ENCODE measurements at places on chromosomes 5 and 9.
A peak's percentile ranks its signal among the peaks of the same experiment; 100 is the strongest.

- peak; percentile 28 for DNase-seq
Observed at GRCh38 chr9:37430841-37431597, 8.5 kb downstream of the GRHPR start.

- DNase-seq: peak; percentile 71
Observed at GRCh38 chr9:127977884-127978647, 2.7 kb downstream of the EEIG1 start.

DNA sequence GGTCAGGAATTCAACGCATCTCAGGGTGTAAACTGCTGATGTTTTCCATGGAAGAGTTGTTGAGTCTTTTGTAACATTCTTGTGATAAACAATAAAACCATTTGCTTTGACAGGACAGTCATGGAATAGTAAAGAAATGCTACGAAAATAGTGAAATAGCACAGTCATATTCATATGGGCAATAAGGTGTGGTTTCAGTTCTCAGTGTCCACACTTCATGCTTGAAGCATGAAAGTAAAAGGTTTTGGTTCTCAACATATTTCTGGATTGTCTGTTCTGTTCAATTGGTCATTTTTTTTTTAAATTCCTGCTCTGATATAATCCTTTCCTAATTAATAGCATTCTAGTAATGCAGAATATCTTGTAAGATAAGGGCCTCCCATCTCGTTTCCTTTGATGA is 467.6 kb upstream of the ZNF608 start:
- no peak for DNase-seq

DNA sequence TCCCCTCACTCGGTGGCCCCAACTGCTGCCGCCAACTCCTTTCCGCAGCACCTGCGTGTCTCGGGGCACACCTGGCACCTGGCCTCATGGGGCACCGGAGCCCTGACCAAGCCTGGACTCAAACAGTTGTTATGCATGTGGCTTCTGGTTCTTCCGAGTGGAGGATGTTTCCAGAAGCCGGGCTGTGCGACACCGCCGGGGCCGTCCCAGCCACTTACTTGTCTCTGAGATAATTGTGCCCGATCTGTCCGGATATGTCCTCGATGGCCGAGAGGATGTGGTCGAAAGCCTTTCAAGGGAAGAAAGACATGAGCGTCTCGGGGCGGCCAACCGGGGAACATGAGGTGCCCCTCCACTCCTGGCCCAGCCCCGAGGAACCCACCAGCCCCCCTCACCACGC is 38.4 kb downstream of the EXOC3 start:
- DNase-seq: peak; percentile 46

DNA sequence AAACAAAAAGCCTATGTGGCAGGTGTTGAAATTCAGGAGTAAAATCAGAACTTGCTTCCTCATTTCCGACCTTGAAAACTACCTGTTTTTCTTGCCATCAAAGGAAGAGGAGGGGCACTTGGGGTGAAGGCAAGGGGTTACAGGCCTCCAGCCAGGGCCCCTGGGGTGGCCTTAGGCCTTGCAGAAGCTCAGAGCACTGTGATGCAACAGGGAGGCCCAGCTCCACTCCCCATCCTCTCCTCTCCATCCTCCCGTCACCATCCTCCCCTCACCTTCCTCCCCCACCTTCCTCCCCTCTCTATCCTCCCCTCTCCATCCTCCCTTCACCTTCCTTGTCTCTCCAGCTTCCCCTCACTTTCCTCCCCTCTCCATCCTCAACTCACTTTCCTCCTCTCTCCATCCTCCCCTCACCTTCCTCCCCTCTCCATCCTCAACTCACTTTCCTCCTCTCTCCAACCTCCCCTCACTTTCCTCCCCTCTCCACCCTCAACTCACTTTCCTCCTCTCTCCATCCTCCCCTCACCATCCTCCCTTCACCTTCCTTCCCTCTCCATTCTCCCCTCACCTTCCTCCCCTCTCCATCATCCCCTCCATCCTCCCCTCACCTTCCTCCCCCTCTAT is 111.6 kb downstream of the WNK2 start:
- peak; percentile 9 for DNase-seq

DNA sequence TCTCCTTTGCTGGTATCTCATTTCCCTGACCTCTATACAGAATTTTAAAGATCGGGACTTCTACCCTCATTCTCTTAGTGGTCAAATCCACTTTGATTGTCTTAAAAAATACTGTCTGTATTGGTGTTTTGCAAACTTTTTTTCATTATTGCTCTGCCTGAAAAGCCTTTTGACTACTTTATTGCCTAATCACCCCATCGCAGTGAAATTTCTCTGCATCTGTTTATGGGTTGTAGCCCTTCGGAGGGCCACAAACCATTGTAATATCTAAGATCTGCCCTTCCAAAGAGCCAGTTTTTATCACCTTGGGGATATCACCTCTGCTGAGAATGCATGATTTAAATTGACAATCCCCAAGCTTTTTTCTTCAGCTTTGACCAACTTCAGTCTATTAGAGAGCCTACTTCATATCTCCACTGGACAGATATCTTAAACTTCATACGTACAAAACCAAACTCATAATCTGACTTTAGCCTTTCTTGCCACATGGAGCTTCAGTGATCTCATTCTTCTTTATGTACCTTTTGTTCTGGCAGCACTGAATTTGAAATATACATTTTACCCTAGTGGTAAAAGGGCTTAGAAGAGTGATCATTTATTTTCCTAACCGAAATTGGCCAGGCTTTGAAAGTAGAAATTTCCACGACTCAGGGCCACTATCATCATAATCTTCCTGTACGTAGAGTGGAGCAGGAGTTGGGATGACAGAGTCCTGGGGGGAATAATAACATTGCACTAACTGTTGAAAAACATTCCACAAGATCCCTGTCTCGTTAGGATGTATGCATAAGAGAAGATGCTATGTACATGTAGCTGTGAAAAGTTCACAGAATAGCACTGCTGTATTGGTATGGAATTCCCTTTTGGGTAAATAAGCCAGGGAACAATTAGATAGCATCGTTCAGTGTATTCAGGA is 21.4 kb downstream of the KIF2A start:
- DNase-seq: no peak

GRCh38 chr5:132998556-132998955 is 27.8 kb downstream of the ZCCHC10 start:
- DNase-seq: no peak

DNA sequence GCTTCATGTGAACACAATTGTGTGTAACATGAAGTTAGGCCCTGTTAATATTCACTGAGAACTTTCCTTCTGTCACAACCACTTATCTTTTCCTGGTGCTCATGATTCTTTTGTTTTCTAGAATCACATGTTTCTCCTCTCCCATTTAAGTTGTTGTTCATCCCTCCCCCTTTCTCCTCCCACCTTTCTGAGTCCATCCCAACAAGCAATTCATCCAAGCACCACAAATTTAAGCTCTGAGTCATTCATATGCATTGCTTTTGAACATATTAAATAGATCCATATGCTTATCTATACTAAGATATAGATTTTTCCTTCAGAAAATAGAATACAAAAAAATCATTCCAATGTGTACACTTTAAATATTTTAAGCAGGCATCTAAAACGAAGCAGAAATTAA is 75.2 kb upstream of the NFIB start:
- DNase-seq: no peak

GRCh38 chr9:124257070-124257843 is 492 bp upstream of the NEK6 start:
- DNase-seq: peak; percentile 59

- DNase-seq: no peak
Observed at GRCh38 chr9:20148416-20148815, 359.6 kb upstream of the SLC24A2 start.

DNA sequence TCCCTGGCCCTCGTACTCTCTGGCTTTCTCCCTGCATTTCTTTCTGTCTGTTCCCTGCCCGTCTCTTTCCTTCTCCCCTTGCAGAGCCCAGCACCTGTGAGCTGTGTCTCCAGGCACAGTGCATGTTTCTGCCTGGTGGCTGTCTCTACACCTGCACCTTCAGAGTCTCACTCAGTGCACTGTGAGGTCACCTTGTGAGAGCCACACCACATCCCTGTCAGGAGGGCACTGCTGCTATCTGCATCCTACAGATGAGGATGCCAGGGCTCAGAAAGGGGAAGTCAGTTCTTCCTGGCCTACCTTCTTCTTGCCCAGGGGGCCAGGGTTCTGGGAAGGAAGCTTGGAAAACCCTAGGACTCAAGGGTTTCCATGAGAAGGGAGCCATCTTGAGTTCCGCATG is 69.7 kb upstream of the NEURL1B start:
- peak; percentile 72 for DNase-seq

DNA sequence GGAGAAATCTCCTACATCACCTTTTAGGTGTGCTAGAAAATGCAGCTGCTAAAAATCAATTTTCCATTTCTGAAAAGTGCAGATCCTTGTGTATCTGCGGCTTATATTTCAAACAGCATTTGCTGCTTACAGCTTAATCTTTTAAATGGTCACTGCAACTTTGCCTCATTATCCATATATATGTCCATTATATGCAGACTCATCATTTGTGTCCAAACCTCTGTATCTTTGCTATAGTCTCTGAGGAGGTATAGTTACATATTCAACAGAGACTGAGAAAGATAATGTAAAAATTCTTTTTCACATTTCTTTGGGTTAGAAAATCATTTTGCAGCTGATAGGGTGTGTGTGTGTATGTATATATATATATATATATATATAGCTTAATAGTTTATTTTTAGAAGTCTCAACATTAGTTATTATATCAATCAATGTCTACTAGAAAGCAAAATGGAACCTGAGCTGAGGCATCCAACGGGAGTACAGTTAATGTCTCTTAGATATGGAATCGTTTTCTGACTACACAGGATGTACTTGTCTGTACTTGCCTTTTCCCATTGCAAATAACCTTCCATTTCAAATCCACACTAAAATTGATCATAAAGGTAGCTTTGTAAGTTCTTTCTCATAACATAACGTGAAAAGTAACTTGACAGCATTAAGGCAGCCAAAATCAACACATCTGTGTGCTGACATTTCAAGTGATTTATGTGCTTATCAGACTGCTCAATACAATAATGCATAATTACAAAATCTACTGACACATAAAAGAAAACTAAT is 267.0 kb upstream of the HAPLN1 start:
- DNase-seq: no peak

DNA sequence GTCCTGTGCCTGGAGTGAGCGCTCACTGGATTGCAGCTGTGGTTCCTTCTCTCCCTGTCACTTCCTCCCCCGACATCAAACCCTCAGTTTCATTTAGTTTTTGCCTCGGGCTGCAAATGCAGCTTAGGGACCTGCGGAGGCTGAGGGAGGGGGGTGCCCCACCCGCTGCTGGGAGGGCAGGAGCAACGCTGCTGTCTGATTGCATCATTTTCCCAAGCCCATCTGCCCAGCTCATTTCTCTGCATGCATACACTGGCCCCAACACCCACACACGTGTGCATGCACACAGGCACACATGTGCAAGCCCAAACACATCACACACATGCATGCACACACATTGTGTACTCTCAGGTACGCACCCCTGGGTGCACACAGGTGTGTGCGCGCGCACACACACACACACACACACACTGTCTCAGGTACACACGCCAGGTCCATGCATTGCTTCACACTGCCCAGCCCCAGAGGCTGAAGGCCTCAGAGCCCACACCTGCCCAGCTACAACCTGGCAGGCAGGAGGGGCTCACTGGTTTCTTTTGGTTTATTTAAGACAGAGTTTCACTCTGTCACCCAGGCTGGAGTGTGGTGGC is 3.4 kb downstream of the ASS1 start:
- DNase-seq: peak; percentile 53

DNA sequence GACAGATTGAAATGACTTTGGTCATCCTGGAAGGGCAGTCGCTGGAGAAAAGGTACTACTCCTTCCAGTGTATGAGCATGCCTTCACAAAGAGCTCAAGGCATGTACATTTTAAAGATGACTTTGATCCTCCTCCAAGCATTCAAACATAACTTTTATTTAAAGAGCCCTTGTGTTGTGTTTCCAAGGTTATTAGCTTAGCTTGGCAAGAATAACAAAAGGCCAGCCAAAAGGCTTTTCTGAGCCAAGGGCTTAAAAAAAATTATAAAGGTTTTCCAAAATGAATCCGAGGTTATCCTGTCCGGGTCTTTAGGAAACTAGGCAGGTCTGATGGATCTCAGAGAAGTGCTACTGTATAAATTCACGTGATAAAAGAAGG is 71.0 kb upstream of the PLPP6 start:
- no peak for DNase-seq

All from DMS53 (cell line).